ENCODE measurements at places on chromosomes 5 and 9.
A peak's percentile ranks its signal among the peaks of the same experiment; 100 is the strongest.

- DNase-seq = peak; percentile 67
Observed at GRCh38 chr9:134163371-134164196, 780 bp downstream of the RNU6ATAC start.

- no peak for DNase-seq
Observed at GRCh38 chr9:128442150-128442549, 13.7 kb upstream of the ODF2 start.

- DNase-seq = no peak
Observed at GRCh38 chr5:61995486-61995885, 310.5 kb upstream of the KIF2A start.

DNA sequence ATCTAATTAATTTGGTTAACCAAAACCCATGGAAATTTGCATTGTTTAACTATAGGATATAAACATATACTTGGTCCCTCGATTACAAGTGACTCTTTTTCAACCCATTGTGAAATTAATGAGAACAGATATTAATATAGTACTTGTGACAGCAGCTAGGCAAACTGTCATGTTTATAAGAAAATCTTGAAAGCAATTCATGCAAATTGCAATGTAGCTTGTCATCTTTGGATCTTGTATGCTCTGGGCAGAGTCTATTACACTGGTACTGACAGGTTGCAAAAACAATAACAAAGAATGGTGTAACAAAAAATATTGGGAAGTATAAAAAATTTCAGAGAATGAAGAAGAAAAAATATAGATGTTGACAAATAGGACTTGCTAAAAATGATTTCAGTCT, 941.0 kb downstream of the DNAH5 start:
- DNase-seq = no peak

GRCh38 chr5:151047814-151048425, 27.5 kb downstream of the GPX3 start:
- DNase-seq = no peak

DNA sequence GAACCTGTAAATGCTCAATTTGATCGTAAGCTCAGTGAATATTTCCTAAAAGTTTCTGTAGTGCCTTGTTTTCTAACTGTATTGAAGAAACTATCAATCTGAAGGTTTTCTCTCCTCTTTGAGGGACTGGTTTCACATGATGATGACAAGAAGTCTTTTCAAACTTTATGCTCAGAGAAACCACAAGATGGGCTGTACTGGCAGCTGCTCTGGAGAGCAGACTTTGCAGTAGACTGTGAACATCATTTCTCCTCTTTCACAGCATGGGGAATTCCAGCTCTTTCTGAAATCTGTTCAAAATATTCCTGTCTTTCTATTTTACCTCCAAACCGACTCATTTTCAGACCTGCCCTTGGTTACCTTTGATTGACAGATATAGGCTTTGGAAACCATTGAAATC, 194.4 kb downstream of the IZUMO3 start:
- DNase-seq = no peak

DNA sequence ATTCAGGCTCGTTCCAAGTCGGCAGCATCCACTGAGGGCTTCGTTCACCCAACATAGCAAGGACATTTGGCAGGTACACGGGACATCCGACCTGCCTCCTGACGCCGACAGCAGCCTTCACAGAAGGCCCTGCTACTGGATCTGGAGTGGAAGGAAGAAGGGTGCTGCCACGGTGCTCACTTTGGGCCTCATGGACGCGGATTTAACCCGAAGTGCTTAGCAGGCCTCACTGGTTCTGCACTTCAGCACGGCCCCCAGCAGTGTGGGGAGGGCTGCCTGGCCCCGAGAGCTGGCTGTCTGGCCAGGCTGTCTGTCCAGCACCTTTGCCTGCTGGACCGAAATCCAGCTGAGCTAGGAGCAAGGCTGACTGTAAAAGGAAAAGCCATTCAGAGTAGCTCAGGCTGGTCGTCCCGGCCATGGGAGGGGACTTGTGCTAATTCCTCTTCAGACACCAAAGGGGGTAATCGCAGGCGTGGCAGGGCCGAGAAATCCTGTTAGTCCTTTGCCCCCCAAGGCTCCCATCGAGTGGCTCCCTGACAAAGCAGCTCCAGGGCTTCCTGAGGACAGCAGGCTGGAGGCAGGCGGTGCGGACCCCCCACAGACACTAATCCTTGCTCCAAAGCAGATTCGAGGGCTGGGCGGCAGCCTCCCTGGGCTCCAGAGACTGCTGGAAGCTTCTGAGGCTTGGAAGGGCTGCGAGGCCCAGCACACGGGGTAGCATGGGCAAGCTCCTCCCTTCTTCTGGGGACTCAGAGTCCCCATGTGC, 11.1 kb upstream of the RXRA start:
- DNase-seq = peak; percentile 22

DNA sequence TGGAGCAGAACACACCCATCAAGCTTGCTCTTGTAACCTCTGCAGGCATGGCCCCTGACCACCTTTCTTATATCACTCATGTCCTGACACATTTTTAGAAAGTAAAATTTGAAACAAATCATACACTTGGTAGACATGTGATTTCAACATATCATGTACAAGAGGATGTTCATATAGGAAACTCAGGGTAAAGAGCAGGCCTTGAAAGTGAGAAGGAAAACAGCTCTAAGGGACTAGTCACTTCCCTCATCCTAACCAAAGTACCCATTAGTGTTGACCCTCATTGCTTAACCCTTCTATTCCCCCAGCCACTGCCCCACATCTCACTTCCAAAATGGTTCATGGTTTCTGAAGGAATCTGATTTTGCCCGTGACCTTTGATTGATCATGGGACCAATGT, 492.4 kb upstream of the KLF4 start:
- no peak for DNase-seq

DNA sequence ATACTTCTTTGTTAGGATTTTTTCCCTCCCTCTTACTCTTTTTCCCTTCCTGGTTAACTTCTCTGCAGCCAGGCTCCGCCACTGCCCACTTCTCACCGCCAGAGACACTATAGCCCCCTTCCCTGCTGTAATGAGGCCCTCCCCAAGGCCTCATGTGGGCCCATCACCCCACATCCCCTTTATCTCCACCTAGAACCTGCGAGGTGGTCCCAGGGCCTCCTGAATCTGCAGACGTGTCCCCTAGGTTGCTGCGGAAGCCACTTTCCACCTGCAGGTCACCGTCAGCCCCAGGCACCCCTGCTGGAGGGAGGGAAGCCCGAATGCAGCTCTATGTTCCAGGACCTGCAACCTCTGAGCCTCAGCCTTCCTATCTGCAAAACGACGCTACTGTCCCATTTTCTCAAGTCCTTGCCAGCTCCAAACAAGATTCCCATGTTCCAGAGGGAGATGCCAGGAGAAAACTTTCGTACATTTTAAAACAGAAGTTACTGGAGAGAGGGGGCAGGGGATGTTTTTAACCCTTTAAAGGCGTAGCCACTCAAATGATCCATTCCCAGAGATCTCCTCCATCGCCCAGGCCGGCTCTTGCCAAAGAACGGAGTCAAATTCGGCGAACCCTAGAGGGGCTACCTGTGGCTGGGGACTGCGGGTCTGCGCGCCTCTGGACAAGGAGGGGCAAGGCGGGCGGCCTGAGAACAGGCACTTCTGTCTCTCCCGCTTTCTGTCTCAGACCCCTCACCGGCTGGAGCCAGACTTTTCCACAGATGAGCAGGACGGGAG, 929 bp downstream of the SH3PXD2B start:
- peak; percentile 85 for DNase-seq

DNA sequence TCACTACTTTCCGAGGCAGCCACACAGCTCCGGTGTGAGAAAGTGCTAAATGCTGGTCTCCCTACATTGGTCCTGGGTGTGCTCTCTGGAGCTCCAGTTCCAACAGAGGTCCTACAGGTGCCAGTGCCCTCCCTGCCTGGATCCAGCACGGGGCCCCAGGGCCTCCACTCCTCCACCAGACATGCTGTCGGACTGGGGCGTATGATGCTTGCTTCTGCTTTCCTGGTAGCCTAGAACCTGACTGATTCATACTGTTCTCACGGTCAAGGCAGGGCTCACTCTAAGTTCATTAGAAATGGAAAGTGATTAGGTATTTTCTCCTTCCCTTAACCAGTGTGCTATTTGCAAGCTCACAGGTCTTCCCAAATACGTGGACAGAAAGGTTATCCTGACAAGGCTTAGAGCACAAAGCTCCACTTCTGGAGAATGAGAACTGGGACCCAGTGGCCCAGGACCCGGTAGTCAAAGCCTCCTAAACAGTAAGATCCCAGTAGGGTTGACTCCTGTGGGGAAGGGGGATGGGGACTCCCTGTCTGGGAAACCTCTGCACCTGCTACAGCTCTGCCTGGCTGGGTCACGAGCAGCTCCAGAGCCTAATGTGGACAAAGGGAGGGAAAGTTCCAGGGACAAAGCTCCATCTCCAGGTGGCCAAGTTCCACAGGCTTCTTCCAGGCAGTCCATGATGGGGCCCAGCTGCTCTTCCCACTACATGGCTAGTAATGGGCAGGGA, 98.1 kb downstream of the PAX5 start:
- no peak for DNase-seq

DNA sequence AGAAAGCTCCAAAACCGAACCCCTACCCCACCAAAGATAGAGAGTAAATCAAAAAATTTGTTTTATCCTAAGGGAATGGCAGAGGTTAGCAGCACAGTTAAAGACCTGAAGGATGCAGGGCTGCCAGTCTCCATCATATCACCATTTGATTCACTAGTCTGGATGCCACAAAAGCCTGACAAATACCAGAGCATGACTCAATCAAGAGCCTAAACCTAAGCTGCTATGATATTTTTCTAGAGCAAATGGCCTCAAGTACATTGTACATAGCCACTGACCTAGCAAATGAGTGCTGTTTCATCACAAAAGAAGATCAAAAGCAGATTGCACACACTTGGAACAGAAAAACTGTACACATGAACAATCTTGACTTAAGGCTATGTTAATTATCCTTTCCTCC, 48.0 kb downstream of the DPYSL3 start:
- no peak for DNase-seq

DNA sequence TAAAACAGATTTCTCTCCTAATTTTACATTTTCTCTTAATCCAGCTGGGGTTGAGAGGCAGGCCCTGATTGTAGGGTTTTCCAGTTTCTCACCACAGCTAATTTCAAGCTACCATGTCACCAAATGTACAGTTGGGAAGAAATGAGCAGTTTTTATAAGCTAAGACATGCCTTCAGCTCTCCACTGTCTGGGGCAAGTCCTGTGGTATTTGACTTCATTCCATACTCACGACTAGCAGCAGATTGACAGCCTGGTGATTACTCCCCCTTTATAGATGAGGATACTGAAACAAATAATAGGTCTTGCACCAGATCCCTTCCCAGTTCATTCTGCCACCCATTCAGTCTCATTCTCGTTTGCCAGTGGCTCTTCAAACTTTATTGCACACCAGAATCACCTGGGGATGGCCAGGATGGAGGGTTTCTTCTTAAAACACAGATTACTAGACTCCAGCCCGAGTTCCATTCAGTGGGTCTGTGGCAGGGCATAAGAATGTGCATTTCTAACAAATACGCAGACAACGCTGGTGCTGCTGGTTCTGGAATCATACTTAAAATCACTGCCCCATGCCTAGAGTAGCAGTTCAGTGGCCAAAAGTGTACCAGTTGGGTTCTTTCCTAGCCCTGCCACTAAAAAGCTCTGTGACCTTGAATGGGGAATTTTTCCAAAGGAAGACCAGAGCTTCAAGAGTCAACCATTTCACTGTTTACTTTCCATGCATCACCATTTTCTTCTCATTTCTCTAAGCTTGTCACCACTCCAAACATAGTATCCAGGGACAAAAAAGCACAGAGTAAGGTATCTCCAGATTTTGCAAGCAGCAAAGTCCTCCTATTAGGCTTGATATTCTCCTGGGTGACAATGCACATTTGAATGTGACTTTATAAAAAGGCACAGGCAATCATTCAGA, 64.3 kb downstream of the CSNK1A1 start:
- no peak for DNase-seq
